ENCODE measurements at places on chromosomes 1 and 21.
A peak's percentile ranks its signal among the peaks of the same experiment; 100 is the strongest.

DNA sequence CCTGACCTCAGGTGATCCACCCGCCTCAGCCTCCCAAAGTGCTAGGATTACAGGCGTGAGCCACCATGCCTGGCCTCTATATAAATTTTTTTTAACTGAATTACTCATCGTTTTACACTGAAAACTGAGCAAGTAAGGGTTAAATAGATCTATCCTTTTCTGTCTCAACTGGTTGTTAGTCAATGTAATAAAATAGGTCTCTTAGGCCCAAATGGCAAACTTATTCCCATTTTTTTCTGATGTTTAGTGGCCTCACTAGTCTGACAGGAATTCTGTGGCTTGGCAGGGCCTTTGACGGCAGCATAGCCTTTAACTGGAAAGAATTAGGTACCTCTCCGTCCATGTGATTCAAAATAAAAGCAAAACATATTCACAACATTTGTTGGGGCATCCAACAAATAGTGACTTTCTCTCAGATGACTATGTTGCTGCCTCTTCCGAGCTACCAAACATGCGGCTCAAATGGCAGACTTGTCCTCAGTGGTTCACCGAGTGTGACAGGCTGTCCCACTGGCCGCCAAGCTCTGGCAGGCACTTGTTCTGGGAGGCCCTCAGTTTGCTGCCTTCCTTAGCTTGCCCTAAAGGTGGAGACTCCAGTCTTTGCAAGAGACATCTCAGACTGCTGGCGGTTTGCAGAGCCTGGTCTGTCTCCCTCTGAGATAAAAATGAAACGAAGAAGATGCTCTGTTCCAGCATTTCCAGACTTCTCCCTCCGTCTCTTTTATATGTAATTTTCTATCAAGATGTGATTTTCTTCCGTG lies 17.4 kb downstream of the ATP1A4 start:
- peak; percentile 92 for DNase-seq

DNA sequence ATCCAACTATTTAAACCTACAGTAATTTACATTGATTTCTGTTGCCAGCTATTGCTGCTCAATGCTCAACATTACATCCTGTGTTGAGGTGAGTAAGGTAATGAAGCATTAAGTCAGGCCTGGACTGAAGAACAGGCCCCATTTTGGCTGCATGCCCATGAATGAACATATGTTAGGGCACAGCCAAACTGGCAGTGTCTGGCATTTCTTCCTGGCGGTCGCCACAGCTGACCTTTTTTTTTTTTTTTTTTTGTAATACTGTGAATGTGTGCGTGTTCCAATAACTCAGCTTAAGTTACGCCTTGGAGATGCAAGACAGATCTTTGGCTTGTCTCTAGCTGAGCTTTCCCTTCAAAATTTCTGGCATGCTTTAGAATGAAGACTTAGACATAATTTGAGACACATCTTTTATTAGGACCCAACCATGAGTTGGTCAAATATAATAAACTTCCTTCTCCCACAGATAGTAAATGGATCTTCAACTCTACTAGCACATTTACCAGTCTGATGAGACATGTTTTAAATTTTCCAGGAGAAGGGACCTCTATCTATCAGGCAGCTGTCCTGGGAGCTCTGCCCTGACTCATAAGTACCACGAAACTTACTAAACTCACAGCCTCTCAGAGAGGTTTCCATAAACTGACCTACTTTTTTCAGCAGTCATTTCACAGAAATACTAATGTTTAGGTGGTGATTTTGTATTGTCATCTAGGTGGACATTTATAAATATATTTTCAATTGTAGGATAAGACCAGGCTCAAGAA lies 341.1 kb upstream of the RUNX1 start:
- no peak for DNase-seq

DNA sequence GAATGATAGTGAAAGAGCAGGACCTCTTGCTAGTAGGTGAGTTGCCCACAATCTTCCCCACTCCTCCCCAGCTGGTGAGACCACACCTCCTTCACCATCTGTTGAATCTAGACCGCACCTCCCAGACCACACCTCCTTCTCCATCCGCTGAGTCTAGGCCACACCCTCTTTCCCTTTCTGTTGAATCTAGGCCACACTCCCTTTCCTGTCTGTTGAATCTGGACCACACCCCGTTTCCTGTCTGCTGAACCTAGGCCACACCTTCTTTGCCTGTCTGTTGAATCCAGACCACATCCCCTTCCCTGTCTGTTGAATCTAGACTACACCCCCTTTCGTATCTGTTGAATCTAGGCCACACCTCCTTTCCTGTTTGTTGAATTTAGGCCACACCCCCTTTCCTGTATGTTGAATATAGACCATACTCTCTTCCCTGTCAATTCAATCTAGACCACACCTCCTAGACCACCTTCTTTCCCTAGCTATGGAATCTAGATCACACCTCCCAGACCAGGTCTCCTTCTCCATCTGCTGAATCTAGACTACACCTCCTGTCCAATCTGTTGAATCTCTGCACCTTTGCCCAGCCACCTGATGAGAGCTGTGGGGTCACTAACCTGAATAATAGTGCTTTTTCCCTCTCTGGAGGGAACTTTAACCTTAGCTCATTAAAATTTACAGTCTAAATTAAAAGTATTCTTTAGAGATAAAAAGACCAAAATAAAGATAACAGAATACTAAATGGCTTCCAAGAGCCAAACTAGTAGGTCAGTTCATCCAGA lies 116.3 kb downstream of the DAB1 start:
- DNase-seq, result peak; percentile 94

GRCh38 chr21:45139473-45139872 lies 65.1 kb downstream of the ADARB1 start:
- DNase-seq, result no peak

- no peak for DNase-seq
These were observed 453 bp upstream of the TTLL10 start for GRCh38 chr1:1173061-1173792.

GRCh38 chr1:6181347-6181770 lies 1.2 kb upstream of the CHD5 start:
- DNase-seq, result no peak

GRCh38 chr1:94092210-94092613 lies 28.7 kb downstream of the ABCA4 start:
- DNase-seq, result peak; percentile 91

DNA sequence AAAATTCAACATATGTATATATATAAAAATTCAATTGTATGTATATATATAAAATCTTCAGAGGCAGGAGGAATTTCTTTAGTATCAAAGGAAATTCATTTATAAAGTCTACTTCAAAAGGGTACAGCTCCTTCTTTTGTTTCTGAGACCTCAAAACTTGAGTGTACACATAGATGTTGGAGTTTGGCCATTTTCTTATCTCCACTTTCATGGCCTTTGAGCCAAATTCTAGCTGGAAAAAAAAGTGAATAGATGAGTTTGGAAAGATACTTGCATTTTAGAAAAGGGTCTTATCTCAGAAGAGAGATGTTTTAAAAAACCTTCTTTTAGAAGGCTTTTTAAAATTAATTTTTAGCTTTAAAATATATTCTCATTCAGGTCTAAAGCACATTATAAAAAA lies 103.2 kb downstream of the ATF6 start:
- DNase-seq, result no peak

GRCh38 chr1:45924736-45925135 lies 121.3 kb downstream of the MAST2 start:
- DNase-seq, result peak; percentile 62

- no peak for DNase-seq
These were observed 110.7 kb upstream of the ZRANB2 start for GRCh38 chr1:71191520-71191919.

DNA sequence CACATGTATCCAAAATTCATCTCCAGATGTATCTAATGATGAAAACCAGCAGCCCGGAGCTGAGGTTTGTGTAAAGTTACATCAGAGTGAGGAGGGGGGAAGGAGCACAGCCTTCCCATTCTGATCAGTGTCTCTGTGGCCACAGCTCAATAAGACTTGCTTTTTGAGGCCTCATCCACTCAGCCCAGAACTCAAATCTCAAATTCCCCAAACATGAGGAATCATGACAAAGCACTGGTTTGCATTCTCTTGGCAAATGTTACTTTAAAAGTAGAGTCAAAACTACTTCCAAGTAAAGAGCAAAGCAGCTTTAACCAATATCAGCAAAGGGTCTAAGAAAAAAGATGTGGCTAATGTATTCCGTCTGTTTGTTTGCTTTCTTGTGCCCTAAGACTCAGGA lies 30.9 kb downstream of the CCN1 start:
- no peak for DNase-seq

DNA sequence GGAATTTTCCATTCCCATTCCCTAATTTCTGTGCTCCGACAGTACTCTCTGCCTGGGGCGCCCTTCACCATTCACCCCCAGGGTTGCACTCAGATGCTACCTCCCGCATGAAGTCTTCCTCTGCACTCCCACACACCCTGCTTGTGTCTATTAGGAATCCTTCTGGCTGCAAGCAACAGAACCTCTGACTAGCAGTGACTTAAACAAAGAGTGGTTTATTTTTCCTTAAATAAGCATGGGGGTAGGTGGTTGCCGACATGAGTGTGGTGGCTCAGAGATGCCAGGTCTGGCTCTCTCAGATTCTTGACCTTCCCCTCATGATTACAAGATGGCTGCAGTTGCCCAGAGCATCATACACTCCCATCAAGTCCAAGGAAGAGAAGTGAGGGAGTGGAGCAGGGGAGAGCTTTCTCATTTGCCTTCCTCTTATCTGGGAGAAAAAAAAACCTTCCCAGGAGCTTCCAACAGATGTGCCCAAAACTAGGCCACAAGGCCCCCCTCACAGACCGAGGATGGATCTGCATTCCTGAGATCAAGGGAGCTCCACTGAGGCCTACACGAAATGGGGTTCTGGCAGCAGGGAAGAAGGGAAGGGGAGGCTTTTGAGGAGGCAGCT lies 49.6 kb upstream of the LBR start:
- no peak for DNase-seq

- no peak for DNase-seq
These were observed 51.4 kb upstream of the RGS1 start for GRCh38 chr1:192524223-192524622.

Measured in mesendoderm (in vitro differentiated cells).